ENCODE measurements at places on chromosomes 13 and 19.

DNA sequence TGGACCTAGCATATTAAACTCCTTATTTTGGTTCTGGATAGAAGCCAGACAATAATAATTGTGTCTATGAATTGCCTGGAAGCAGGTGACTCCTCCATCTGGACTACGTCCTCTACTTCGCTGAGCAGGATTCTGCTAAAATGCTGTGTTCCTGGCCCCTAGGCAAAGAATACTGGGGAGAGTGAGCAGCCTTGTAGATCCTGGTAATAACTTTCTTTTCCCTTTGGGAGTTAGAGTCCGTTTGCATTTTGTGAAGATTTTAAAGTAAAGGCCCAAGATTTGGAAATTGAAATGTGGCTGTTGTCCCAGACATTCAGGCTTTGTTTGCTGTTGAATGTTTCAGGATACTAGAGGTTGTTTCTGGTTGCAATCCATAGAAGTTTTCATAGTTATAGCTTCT is 511.9 kb upstream of the KLF12 start:
- DNase-seq, result no peak

DNA sequence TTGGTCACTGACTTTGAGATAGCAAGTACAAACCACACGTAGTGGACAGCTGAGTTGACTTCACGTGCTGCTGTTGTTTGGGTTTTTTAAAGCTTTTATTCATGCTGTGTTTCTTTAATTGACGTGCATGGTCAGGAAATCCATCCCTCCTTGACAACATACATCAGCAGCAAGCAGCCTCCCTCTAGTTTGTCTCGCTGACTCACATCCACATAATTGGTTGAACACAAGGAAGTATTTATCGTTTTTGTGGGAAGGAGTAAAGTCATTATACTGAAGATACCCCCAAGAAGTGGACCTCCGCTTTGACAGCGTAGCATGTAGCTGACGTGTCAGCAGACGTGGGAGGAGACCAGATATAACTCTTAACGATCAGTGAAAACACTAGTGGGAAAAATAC is 355.8 kb downstream of the MYO16 start:
- DNase-seq, result no peak

GRCh38 chr13:37473035-37473434 is 125.5 kb downstream of the POSTN start:
- DNase-seq, result no peak

DNA sequence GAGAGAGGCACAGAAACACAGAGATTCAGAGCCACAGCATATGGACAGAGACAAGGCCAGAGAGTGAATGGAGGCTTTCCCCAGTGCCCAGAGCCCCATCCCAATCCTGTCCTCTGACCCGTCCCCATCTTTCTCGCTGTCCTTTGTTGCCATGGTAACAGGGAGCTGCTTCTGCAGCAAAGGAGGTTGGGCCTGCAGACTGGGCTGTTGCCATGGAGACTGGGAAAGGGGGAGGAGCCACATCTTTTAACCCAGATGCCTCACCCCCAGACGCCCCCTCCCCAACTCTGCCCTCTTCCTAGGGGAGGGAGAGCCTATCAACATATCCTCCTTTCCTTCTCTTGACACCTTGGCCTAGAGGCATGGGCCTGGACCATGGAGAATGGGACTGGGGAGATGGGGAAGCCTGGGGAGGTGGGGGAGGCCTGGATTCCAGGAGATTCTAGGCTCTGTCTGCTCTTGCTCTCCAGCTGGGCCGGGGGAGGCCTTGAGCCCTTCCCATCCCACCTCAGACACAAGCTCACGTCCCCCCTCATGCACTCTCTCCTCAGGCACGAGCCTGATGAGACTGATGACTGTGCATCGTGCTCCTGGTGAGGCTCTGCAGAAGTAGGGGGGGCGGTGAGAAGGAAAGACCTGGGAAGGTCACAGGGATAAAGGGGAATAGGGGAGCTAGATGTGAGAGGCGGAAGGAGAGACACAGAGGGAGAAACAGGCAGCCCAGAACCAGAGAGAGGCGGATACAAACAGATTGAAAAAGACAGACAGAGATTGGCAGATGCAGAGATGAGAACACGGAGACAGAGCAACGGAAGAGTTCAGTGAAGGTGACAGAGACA is 2.1 kb upstream of the ATP1A3 start:
- DNase-seq, result no peak

GRCh38 chr19:3370728-3371591 is 4.6 kb downstream of the NFIC start:
- no peak for DNase-seq

DNA sequence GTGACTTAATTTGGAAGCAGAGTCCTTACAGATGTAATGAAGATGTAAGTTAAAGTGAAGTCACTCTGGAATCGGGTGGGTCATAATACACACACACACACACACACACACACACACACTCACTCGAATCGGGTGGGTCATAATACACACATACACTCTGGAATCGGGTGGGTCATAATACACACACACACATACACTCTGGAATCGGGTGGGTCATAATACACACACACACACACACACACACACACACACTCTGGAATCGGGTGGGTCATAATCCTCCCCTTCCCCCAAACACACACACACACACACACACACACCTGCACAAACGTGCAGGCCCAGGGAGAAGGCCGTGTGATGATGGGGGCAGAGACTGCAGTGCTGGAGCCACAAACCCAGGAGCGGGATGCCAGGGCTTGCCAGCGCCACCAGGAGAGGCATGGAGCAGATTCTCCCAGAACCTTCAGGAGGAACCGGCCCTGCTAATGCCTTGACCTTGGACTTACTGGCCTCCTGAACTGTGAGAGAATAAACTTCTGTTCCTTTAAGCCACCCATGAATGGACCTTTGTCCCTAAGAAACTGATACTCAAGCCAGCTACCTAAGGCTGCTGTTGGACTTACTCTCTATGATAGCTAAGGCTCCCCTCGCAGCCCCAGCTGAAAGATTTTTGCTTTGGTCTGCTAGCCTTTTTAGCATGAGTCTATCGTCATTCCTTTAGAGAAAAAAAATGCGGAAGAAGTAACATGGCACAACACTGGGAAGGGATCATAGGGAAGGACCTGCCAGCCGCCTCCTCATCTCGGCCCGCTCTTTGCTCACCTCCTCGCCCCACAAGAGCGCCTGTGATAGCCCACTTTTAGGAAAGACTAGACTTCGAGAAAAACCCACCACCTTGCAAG is 136.2 kb upstream of the RNF113B start:
- DNase-seq, result no peak

DNA sequence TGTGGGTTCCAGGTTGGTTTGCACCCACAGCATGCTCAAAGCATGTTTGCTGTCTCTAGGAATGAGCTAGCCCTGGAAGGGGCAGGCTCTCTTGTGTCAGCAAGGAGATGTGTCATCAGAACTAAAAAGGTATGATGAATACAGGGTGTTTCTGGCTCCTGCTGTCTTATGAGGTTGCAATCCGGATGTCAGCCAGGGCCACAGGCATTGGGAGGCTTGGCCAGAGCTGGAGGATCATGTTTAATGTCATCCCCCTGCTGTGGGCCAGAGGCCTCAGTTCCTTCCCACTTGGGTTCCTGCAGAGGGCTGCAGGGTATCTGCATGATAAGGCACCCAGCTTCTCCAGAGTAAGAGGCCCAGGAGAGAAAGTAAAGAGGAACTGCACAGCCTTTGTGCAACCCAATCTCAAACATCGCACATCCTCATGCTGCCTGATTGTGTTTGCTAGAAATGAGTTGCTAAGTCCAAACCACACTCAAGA is 193.6 kb downstream of the COL4A1 start:
- DNase-seq, result peak; percentile 80

DNA sequence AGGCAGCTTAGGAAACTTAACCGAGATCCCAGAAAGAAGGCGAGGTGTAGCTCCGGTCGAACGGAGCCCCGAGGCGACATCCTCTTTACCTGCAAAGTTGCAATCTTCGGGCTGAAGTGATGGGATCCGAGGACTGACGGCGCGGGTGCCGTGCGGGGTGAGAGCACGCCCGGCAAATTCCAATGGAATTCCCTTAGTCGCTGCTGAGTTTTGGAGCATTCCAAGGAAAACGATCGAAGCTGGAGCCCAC is 141 bp downstream of the TRPC4 start:
- no peak for DNase-seq

DNA sequence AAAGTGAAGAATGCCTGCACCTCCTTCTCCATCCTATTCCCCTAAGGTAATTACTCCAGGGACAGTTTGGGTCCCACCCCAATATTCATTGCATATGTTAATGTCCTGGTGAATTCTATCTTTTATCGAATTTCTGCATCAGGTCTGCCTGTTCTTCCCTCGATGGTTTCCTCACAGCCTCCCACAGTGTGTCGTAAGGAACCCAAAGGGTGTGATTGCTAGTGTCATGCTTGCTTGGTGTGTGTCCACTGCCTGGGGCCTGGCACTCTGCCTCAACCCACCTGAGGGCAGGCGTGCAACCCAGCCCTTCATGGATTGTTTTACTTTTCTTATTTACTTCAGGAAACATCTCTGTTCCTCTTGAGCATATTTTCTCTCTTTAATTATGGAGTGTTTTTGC is 60.2 kb upstream of the CYSLTR2 start:
- no peak for DNase-seq

All from fibroblast of upper back skin (primary cell).